ENCODE measurements at places on chromosomes 4 and X. TPM values are rescaled to one million over a fixed set of nuclear protein-coding genes. Genes with fewer than 3 reads are reported as not detected.

GRCh38 chr4:147772459-147772969 lies 40.6 kb downstream of the ARHGAP10 start:
- DNase-seq, result no peak

DNA sequence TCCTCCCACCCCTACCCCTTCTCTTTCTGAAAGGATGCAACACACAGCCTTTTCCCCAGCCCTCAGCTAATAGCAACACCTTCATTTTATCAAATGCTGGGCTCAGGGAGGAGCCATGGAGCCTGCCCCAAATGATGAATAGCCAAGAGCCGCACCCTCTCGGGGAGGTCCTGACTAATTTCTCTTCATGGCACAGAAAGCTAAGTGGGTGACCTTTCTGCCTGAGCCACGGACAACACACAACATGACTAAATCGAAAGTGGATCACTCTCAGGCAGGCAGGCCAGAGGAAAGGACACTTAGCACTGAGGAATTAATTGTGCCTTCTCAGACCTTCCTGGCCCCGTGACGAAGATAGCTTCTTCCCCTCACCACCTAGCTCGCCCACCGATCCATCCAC lies 165.1 kb upstream of the RAI2 start:
- DNase-seq, result no peak

- no peak for DNase-seq
These were observed 22.4 kb downstream of the RAB40AL start for GRCh38 chrX:102959471-102959870.

Gene UGT2B11
- not detected for total RNA-seq

- DNase-seq, result no peak
These were observed 40.4 kb upstream of the MAP3K15 start for GRCh38 chrX:19555683-19556082.

Gene RNF128
- total RNA-seq, result not detected

GRCh38 chrX:68694435-68695205 lies 47.2 kb downstream of the STARD8 start:
- no peak for DNase-seq

Gene TLR1
- total RNA-seq, result 0.67 TPM
